ENCODE measurements at places on chromosomes 7 and 10.

GRCh38 chr10:114173603-114173920 lies 441 bp downstream of the CCDC186 start:
- peak; percentile 76 for DNase-seq

DNA sequence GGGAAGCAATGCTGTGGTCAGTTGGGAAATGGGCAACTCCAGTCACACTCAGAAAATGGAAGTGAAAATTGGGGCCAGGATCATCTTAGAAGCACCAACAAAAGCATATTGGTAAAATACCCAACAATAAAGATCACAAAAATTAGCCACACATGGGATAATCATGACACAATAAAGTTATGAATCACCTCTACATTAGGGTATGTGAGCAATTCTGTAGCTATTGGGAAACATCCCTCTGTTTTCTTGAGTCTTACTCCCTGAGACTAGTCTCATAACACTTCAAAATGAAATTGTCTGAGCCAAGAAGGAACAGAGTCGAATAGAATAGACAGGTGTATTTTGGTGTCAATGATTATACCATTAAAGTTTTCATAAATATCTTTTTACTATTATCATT lies 178.3 kb downstream of the DYNC1I1 start:
- DNase-seq = no peak

DNA sequence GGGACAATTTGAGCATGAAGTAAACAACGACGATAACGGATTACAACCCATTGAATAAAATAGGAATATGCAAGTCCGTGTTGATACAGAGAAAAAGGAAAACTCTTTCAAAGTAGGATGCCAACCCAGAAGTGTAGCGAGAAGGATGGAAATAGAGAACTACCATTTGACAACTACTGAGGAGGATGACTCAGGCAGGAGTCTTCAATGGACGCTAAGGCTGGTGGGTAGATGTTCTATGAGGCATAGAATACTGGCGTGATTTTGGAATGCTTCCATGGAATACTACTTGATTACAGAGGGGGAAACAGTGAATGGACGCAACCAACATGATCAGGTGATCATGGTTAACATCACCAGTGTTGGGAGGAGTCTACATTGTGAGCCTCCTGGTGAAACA lies 828 bp upstream of the CFAP70 start:
- DNase-seq = no peak

DNA sequence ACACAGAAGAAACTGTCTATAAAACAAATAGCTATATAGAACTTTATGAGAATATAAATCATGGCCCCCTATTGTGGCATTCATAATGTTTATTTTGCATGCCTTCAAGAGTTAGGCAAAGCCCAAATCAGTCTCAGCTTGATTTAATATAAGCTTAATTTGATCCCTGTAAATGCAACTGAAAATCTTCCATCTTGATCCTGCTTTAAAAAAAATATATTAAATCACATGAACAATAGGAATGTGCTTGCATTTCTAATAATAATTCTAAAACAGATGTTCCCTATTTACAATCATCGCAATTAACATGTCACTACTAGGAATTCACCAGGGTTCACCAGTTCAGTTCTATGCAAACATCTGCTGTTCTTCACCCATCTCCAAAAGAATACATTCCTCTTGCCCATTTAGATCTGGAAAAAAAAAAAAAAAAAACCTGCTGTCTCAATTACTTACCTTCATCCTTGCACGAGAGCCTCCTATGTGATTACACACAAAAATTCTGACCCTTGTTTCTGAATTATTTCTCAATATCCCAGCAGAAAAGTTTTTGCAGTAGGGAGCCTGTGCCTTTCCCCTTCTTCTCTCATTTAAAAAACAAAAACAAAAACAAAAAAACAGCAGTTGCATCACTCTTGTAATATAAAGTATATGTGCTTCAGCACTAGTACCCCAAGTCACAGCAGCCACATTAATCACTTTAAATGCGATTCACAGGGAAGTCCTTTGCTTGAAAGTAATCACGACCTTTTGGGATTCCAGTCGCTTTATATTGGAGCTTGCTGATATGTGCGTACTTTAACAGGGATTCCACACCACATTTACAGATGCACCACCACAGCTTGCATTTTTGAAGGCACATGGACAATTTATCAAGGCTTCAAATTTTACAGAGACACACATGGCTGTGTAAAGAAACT lies 194.8 kb upstream of the KMT2E start:
- no peak for DNase-seq

DNA sequence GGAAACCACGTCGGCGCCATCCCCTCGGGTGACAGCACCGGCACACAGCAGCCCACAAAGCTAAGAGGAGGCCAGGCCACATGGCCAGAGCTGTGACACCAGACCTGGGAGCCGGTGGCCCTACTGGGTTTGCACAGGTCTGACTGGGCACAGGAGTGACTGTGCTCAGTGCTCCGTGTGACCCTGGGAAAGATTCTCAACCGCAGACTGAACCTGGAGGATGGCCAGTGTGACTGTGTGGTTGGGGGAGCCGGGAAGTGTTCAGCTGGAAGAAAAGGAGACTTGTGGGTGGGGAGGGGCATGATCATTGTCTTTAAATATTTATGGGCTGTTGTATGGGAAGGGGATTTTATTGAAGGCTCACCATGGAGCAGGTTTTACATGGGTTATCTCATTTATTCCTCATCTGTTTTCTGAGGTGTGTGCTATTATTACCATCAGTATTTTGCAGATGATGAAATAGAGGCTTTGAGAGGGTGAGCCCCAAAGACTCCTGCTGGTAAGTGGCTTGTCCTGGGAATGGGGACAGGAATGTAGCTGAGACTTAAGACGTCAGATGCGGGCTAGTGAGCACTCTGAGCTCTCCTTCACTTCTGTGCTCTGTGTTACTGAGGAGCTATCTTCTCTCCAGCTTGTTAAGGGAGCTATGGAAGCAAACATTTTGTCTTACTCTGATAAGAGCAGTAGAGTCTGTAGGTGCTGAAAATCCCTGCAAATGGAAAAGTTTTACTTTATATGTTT lies 127.5 kb downstream of the TMEM178B start:
- no peak for DNase-seq

GRCh38 chr7:139749545-139749944 lies 28.3 kb downstream of the HIPK2 start:
- DNase-seq = no peak

GRCh38 chr7:68158686-68159295 lies 1162.2 kb downstream of the TYW1 start:
- DNase-seq = no peak

DNA sequence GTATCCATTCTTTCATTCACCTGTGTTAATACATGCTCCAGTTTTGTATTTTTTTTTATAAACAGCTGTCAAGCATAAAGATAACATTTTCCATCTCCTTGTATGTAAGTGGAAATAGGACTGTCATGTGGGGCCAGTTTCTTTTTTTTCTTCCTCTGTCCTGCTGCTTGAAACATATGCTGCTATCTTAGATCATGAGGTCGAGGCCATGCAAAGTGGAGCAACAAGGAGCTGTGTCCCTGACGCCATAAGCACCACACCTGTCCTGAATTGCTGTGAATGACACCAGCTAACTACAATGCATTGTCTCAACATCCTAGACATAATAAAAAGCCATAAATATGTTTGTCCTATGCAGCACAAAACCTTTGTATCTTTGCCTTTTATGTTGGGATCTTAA lies 37.7 kb upstream of the SLC26A4 start:
- DNase-seq = no peak

- peak; percentile 25 for DNase-seq
Observed at GRCh38 chr7:129169171-129169671, 19.2 kb upstream of the SMO start.

GRCh38 chr10:79101560-79102497 lies 33.1 kb downstream of the ZMIZ1 start:
- DNase-seq = peak; percentile 47

GRCh38 chr7:41612386-41612785 lies 90.5 kb downstream of the INHBA start:
- DNase-seq = no peak

DNA sequence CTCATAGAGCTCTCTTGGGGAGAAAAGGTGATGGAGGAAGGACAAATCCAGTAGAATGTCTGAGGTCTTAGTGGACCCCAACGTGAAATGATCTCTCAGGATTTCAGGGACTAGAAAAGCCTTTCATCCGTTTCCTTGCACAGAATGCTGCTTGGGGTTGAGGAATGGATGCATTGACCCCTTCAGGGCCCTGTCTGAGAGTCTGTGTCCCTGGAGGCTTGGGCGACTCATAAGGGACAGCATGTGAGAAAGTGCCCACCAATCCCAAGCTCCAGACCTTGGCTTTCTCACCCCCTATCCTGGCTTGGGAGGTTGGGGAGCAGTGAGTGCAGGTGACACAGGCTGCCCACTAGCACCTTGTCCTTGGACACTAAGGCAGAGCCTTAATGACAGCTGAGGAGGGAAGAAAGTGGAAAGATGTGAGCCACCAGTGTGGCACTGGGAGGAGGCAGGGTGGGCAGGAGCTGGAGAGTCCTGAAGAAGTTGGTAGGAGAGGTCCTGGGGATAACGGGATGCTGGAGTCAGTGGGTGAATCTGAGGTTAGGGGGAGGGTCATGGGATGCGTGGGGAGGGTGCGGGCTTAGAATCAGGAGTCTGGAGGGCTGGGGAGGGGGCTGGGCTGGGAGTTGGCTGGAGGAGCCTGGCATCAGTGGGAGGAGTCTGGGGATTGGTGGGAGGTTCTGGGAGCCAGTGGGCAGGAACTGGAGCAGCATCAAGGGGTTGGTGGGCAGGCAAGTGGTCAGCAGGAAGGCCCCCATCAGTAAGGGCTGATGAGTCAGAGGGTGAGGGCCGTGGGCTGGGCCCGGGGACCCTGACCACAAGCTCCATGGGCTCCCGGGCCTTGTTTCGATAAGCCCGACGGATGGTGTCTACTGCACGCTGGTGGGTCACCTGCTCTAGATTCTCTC lies 8.6 kb downstream of the LZTS2 start:
- DNase-seq = no peak

- DNase-seq = no peak
Observed at GRCh38 chr7:1535701-1536454, 5.4 kb downstream of the MAFK start.

GRCh38 chr10:4170633-4171314 lies 385.8 kb upstream of the KLF6 start:
- no peak for DNase-seq

DNA sequence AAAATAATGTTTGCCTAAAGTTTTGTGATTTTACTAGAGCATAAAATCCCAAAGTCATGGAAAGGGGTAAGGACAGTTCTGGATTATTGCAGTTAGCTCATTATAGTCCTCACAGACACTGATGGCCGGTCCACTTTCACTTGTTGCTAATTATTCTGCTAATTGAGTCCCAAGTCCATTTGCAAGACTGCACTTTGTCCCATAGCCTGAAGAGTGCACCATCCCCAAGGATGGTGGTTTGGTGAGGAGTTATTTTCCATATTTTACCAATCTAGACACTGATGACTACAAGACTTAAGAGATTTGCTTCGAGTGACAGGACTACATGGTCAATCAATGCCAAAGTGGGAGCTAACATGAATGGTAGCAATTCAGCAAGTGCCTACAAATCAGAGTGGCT lies 181.8 kb upstream of the CACNA2D1 start:
- no peak for DNase-seq

DNA sequence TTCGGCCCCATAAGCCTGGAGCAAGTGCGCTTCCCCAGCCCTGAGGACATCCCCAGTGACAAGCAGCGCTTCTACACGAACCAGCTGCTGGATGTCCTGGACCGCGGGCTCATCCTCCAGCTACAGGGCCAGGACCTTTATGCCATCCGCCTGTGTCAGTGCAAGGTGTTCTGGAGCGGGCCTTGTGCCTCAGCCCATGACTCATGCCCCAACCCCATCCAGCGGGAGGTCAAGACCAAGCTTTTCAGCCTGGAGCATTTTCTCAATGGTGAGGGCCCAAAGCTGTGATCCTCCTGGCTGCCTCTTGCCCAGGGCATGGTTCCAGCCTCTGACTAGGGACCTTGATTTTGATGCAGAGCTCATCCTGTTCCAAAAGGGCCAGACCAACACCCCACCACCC lies 10.1 kb downstream of the IRF5 start:
- no peak for DNase-seq

DNA sequence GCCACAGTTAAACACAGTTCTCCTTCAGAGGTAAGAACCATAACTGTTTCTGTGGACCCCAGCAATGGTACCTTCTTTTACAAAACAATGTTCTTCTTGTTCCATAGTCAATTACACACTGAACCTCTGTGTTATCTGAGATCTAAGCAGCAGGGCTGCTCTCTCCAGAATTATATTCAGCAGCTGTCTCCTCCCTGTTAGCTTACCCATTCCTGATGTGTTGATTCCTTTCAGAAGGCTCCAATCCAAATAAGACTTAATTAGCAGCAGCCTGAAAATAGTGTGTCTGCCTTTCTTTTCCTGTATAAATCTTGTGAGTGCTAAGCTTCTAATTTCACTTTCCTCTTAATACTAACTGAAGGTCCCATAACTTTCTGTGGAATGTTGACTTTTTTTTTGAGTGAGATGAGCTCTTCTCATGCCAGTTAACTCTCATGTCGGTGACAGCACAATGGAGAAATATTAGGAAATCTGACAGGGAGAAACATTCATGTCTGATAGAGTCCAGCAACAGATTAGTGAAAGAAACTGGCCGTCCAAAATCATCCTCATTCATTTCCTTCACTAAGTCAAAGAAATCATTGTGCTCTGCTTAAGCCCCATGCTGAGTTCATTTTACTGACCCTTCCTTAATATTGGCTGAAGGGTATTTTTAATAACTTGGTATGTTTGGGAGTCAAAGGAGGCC lies 226.5 kb downstream of the PRKG1 start:
- no peak for DNase-seq

GRCh38 chr10:11363497-11363896 lies 248.0 kb downstream of the USP6NL start:
- DNase-seq = no peak

DNA sequence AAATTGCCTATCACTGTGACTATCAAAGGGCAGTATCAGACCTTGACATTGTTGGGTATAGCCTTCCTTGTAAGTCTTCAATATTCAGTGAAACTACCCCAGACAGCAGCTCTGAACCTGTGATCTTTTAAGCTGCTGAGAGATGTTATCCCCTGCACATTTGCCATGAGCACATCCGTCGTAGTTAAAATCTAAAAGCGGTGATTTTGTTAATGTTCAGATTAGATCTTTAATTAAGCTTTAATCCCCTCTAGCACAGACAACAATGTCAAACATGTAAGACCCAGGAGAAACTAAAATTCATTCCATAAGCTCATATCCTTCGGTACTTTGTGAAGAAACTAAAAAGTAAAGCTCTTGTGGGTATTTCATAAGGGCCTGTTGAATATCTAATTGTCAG lies 105.8 kb downstream of the MALRD1 start:
- no peak for DNase-seq
